ENCODE measurements at places on chromosomes 11 and 22.
A peak's percentile ranks its signal among the peaks of the same experiment; 100 is the strongest.

GRCh38 chr11:72578566-72578965 lies 95.7 kb downstream of the PDE2A start:
- no peak for DNase-seq

GRCh38 chr22:29784451-29785361 lies 17.5 kb downstream of the UQCR10 start:
- DNase-seq = no peak

- no peak for DNase-seq
These were observed 3.9 kb downstream of the MPPED1 start for GRCh38 chr22:43415681-43416080.

DNA sequence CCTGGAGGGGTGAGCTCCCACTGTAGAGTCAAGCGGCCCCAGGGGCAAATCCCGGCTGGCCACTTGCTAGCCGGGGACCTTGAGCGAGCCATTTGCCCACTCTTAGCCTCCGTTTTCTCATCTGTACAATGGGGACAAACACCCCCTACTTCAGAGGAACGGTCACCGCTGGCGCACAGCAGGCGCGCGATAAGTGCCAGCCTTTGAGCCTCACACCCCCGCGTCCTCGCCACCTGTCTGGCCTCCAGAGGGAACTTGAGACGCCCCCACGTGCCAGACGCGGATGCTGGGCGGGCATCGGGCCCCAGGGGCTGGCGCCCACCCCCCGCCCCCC lies 72.6 kb upstream of the TCF20 start:
- peak; percentile 54 for DNase-seq
